Dorsolateral prefrontal cortex (tissue), 122 donors: ENCODE measurements at places on chromosomes 1 and 21.

- no peak for DNase-seq
Observed at GRCh38 chr1:26122988-26123973, 11.7 kb downstream of the PDIK1L start.

GRCh38 chr1:52358851-52359497 is 7.0 kb downstream of the CC2D1B start:
- no peak for DNase-seq

DNA sequence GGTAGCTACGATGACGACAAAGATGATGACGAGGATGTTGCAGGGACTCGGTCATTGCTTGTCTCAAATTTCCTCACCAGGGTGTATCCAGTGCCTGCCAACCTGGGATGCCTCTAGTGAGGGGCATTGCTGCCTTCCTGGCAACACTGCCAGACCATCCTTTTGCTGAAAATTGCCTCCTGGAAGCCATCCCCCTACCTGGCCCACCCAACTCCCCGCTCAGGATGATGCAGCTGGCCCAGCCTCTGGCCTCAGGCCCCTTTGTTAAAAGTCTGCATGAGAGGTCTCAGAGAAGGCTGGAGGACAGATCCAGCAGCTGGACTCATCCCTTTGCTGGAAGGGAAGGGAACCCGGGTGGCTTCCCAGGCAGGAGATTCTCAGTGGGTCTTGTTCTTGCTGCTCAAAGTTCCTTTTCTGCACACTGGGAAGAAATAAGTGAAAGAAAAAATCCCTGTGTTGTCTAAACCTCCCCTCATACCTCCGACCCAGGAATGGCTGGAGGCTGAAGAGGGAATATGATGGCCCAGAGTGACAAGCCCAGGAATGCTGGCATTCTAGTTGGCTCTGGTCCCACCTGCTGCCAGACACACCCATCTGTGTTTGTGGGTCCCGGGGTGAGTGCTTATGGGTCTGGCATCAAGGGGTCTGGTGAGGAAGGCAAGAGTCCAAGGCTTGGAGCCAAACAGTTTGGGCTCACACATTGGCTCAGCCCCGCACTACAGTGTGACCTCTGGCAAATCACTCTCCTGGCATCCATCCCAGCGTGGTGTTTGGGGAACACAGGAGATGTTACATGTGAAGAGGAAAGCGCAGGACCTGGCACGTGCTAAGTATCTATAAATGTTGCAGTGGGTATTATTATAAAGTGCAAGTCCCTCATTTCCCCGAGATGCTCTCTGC is 6.7 kb upstream of the FNDC5 start:
- peak; percentile 30 for DNase-seq

DNA sequence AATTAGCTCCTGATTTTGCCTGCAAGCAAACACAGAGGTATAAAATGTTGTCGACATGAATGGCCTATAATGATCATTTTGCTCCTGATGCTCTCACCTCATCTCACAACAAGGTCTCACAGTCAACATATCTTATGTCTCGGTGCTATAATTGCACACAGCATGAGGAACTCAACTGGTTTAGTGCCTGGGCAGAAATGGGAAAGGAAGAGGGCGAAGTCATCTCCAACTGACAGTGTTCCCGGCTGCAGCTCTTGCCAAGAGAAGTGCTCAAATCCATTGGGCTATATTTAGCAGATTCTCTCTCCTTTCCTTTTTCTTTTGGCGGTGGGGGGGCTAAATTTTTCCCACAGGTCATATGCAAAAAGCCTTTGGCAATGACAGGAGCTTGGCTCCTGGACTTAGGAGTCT is 53.0 kb downstream of the SLC45A1 start:
- DNase-seq: no peak

- peak; percentile 79 for DNase-seq
Observed at GRCh38 chr1:233240829-233241682, 54.5 kb downstream of the PCNX2 start.

- no peak for DNase-seq
Observed at GRCh38 chr1:76939050-76939816, 72.0 kb downstream of the ST6GALNAC5 start.

- no peak for DNase-seq
Observed at GRCh38 chr1:221688488-221688843, 53.4 kb downstream of the DUSP10 start.

- DNase-seq: no peak
Observed at GRCh38 chr1:205735218-205735617, 14.8 kb downstream of the NUCKS1 start.

DNA sequence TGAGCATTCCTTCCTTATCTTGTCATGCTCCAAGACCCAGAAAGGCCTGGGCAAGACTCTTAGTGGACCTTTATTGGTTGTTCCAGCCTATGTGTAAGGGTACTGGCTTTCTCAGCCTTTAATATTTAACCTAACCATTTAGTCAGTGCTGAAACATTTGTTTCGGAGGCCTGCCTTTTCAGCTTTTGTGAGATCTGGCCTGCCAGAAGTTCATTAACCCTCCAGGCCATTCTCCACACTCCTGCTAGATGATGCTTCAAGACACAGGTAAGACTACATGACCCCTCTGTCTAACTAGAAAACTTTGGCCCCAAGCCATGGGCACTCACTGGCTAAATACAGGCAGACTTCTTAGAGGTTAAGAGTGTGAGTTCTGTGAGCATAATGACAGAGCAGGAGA is 138.4 kb upstream of the ZP4 start:
- DNase-seq: no peak

DNA sequence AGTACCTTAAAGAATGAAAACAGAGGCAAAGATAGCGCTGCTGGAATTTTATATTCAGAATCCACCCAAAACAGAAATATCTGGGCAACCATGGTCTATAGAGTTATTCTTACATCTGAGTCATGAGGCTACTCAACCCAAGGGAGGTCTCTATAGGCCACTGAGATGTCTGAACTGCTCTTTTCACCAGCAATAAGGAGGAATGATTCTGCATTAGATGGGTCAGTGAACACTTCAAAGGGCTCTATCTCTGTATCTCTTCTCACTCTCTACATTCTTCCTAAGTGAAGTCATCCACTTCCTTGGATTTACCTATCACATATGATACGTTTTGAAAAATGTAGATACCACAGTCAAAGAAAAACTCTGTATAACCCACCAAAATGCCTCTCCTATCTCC is 90.2 kb upstream of the NGF start:
- DNase-seq: no peak

DNA sequence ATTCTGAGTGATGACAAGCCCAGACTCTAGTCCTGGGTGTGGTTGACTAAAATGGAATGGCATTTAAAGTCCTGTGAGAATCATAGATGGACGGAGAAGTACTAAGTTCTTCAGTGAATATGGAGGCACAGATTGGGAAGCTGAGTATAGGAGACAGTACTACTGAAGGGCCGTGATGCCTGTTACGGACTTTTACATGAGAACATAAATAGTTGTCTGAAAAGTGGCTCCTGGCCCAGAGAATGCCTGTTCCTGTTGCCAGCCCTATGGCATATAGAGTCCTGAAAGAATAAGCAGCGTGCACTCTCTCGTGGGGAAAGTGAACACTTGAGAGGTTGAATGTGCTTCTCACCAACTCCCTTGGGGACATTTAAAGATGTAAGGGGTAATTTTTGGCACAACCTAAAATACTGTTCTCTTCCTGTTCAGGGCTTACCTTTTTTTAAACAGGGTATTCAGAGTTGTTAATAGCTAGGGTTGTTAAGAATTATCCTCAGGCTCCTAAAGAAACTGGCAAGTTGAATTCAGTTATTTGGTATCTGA is 20.4 kb downstream of the CCT8 start:
- DNase-seq: no peak

GRCh38 chr1:25205786-25206185 is 26.5 kb downstream of the SYF2 start:
- DNase-seq: no peak

DNA sequence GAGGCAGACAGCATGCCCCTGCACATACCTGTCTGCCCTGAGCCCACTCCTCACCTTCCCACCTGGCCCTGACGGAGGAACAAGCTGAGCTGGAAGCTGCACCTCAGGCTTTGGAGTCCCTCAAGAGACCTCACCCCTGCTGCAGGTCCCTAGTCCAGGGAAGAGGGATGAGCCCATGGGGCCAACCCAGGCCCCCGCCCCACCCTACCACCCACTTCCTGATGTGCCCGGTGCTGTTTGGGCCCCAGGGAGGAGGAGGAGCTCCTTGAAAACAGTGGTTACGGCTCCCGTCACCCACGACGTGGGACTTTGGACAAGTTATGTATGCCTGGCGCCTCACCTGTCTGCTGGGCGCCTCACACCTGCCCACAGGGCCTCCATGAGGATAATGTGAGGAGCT is 250.2 kb downstream of the NPHP4 start:
- no peak for DNase-seq

DNA sequence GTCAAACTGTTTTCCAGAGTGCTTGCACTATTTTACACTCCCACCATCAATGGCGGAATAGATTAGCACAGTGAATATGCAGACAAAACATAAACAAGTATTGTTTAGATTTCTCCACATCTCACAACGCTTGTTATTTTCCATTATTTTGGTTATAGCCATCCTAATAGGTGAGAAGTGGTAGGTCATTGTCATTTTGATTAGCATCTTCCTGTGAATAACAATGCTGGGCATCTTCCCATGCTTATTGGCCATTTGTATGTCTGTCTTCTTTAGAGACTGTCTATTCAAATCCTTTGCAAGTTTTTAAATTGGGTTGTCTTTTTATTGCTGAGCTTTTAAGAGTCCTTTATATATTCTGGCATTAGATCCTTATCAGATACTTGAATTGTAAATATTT is 54.7 kb downstream of the LRRC71 start:
- no peak for DNase-seq
